Left cardiac atrium (tissue), 4 donors: ENCODE measurements at places on chromosomes 3 and 15. TPM values are rescaled to one million over a fixed set of nuclear protein-coding genes. Genes with fewer than 3 reads are reported as not detected.
A peak's percentile ranks its signal among the peaks of the same experiment; 100 is the strongest.

Gene ZIC4
- not detected for total RNA-seq

Gene CASR
- not detected for total RNA-seq

Gene CFAP92
- 0.29 TPM for total RNA-seq

Gene CACNA2D3
- 17.3 TPM for total RNA-seq

Gene RLBP1
- total RNA-seq, result not detected

- no peak for DNase-seq
Measured at GRCh38 chr3:24748520-24748919, 253.9 kb upstream of the THRB start.

- DNase-seq, result no peak
Measured at GRCh38 chr3:134319931-134320330, 54.3 kb downstream of the AMOTL2 start.

- peak; percentile 20 for DNase-seq
Measured at GRCh38 chr3:3800080-3800455, 837 bp downstream of the LRRN1 start.

- no peak for DNase-seq
Measured at GRCh38 chr3:98504539-98504938, 7.1 kb downstream of the OR5K2 start.

DNA sequence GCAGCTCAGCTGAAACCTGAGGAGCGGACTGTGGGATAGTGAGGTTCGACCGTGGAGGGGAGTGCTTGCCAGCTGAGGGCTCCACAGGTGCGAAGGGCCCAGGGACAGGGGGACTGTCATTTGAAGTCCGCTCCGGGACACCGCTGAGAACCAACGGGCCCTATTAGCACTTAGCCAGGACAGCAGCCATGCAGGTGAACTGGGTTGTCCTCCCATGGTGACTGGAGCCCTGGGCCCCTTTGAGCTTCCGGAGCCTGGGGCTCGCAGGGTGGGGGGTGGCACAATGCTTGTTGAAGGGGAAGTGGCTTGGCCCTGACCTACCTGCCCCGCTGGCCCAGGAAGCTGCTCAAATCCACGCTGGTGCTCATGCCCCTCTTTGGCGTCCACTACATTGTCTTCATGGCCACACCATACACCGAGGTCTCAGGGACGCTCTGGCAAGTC, 24.7 kb downstream of the PTH1R start:
- peak; percentile 12 for DNase-seq

DNA sequence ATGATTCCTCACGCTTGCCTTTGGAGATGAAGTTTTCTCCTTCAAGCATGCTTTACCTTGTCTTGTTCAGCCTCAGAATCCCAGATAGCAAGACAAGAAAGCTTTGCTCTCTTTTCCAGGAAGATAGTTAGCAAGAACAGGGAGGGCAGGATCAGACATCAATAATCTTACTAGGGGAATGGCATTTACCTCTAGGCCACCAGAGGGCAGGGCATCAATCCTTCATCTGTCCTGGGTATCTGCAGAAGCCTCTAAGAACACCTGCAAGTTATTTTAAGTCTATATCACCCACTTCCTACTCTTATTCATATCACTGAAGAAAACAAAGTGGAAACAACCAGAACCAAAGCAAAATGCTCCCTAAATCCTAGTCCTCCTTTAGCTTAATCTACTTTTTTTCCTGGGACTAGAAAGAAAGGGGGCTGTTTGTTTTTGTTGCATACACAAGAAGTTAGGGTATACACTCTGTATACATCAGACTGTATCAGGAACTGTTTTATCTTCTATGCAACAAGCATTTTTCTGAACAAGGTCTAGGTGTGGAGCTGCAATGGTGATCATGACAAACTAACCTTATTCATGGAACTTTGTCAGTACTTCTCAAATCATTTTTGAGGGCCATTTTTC, 862.5 kb downstream of the CADM2 start:
- DNase-seq, result no peak

GRCh38 chr3:27544372-27544865, 60.2 kb upstream of the SLC4A7 start:
- no peak for DNase-seq
